ENCODE measurements at places on chromosomes 1 and 21. TPM values are rescaled to one million over a fixed set of nuclear protein-coding genes. Genes with fewer than 3 reads are reported as not detected.

TFAP2E gene
- not detected for total RNA-seq

DNA sequence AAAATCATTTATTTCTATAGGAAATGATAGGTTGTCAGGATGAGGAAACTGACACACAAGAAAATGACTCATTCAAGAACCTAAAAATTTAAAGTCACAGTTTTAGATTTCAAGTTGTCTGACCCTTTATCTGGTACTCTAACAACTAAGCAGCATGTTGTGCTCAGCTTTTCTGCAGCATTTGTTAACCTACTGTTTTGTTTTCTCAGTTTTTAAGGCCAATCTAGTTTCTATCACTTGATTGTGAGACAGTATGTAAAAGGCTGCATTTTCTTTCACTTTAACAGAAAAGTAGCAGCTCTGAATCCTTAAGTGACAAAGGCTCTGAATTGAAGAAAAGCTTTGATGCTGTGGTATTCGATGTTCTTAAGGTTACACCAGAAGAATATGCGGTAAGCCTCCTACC, 59.1 kb downstream of the RALGPS2 start:
- DNase-seq, result no peak

DNA sequence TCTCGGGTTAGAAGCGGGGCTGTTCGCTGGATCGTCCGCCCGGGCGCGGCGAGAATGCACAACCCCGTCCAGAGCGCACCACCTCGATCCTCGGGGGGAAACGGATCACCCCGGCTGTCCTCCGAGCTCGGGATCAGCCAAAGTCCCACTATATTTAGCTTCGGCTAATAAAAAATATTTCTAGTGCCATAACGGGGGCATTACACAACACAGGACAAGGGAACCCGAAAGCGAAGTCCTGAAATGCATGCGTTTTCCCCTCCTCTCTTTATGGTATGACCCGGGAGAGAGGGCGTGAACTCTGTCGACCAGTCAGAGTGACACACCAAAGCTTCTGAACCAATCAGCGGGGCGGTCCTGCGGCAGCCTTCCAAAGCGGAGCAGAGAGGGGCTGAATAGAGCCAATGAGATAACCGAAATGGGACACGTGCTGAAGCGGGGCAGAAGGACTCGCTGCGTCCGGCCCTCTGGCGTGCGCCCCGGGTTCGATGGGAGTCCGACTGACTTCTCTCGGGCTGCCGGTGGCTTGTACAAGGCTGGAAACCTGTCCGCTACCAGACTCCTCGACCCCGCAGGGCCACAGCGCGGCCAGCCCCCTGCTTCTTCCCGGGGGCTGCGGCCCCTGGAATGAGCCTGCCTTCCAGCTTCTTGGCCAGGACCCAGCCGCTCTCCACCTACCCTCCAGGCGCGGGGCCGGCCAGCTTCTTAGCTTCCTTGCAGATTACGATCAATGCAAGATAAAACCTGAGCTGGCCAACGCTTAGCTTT, at the start of gene ALDH4A1:
ALDH4A1 (minus strand) TSS at position 33 of the 768 bp plus-strand sequence; CDS start at position 1, 32 bp downstream.
- peak; percentile 95 for DNase-seq

POTED gene
- not detected for total RNA-seq

DNA sequence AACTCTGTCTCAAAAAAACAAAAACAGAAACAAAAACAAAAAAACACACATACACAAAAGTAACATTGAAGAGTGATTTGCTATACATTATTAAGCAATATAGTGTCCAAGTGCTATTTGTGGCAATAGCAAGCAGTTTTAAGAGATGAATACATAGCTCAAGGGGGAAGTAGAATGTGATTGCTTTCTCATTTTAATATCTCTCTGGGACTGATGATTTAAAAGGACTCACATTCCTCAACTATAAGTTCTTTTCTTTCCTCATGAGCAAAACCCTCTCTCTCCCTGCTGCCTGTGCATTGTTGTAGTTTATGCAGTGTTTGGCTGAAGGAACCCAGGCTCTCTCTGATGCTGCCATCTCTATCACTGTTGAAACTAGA, 47.0 kb upstream of the CSF1 start:
- no peak for DNase-seq

DNA sequence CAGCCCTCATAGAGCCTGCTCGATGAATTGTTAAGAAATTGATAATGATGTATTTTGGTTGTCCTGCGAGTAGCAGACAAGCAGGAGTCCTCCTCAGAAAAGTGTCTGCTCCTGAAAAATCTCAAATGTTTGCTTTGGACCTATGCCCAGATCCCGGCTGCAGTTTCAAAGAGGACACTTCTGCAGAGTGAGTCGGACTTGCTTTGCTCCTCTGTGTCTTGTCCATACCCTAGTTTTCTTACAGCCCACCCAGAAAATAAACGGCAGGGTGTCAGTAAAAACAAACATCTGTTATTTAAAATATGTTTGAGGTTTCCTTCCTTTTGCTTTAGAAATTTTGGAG, 2.8 kb downstream of the S100A10 start:
- DNase-seq, result peak; percentile 60

TGFB2 gene
- 21.8 TPM for total RNA-seq

GRCh38 chr1:175499595-175500382, 243.6 kb downstream of the TNR start:
- no peak for DNase-seq

UTS2 gene
- total RNA-seq, result not detected

CR1L gene
- total RNA-seq, result not detected

ROR1 gene
- total RNA-seq, result 0.41 TPM

DNA sequence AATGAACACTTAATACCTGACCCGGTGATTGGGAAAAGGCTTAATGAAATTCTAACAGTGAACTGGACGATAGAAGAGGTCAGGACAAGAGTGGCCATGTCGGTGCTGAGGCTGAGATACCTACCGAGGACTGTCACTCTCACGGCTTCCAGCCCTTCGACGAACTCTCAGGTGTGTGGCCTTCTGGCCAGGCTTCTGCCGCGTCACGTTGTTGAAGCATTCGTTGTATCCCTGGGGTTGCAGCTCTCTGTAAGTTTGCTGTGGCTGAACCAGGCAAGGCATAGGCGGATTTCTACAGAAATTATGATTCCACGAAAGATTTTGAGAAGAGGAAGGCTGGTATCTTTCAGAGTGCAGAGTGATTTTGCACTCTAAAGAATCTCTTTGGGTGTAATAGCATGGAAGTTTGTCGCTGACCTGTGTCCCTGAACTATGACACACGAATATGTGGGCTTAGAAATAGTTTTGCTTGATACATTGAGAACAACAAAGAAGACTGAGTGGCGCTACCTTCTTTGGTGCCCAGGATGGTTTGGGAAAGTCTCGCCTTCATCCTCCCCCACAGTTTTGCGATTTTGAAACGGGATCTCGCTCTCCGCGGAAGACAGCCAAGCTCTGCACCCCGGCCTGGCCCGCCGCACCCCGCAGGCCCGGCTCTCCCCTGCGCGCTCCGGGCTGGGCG, 403 bp upstream of the EPHX4 start:
- no peak for DNase-seq

- peak; percentile 37 for DNase-seq
Observed at GRCh38 chr1:230632273-230632873, 9.9 kb upstream of the COG2 start.

- DNase-seq, result no peak
Observed at GRCh38 chr1:94121411-94121821, 468 bp upstream of the ABCA4 start.

XCL2 gene
- not detected for total RNA-seq

- DNase-seq, result peak; percentile 34
Observed at GRCh38 chr1:14561014-14561693, 37.3 kb upstream of the KAZN start.

DNA sequence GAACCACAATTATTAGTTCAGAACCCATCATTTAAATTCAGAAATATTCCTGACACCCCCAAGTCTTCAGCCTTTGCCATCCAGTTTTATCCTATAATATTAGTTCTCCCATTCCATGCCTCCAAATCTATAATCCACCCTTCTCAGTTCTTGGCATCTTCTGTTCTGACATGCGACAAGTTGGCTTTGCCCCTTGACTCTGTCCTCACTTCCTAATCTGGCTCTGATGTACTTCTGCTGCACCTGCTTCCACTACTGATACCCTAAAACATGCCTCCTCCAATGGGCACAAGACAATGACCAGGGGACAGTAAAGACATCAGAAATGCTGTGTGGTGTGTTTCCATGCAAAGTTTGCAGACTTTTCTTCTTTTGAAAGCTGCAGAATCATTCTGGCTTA, 17.1 kb upstream of the FBXO28 start:
- DNase-seq, result no peak

All from Caki2 (cell line).